Substantia nigra (tissue), 51 donors: ENCODE measurements at places on chromosomes 3 and 15.

- DNase-seq, result no peak
Observed at GRCh38 chr3:13727890-13728289, 152.0 kb downstream of the WNT7A start.

DNA sequence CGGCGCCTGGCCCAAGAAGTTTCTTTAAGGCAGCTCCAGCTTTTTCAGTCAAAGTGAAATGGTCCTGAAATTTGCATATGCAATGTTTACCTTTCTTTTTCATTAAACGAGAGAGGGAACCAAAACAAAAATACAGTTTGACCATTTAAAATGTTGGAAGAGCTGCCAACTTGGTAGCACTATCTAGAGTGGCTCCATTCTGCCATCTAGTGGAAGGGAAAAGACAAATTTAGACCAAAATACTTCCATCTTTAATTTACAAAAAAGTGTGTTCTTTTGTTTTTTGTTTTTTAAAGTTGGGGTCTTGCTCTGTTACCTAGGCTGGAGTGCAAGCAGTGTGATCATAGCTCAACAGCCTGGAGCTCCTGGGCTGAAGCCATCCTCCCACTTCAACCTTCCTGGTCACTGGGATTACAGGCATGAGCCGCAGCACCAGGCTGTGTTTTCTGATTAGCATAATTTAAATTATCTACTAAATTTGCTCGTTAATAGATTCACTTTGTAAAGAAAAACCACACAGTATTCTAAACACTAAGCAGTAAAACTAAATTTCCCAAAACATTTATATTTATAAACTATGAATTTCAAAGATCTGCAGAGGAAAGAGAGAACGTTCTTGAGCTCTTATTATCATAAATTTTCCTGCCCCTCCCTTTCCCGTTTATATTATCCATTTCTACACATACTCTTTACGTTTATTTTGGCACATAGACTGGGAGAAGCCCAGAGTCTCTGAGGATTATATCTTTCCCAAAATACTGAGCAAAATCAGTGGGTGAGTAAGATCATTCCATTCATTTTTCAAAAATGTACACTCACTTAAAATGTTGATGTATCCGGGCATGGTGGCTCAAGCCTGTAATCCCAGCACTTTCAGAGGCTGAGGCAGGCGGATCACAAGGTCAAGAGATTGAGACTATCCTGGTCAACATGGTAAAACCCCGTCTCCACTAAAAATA, 15.4 kb upstream of the RFC4 start:
- DNase-seq, result no peak

DNA sequence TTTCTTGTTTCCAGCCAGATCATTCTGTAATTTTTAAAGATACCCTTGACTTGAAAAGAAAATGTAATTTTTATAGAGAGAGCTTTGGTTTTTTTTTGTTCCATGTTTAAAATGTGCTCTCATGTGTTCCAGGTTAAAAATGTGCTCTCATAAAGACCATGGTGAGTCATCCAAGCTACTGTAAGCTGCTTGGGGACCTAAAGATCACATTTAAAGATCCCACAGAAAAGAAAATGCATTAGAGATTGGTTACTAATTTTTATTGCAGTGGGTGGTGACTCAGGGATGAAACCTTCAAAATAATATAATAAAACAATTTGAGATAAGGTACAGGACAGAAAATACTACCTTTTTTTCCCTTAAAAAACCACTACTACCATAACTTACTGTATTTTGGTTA, 11.0 kb downstream of the TCF12 start:
- no peak for DNase-seq

GRCh38 chr3:143334231-143334630, 214.7 kb downstream of the CHST2 start:
- DNase-seq, result no peak

DNA sequence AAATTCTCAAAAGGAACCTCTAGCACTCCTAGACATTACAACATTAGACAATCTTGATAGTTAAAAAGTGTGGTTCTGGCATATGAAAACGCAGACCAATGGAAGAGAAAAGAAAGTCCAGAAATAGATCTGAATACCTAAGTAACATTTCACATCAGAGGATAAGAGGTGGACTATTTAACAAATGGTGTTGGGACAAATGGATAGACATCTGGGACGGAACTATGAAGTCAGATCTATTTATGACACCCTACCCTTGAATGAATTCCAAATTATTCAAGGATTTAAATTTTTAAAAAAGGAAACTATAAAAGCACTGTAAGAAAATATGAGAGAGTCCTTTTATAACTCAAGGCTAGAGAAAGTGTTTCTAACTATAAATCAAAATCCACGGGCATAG, 111.3 kb downstream of the SCN11A start:
- no peak for DNase-seq

GRCh38 chr3:52023860-52024764, 28.4 kb upstream of the RPL29 start:
- DNase-seq, result no peak

- no peak for DNase-seq
Observed at GRCh38 chr3:57451150-57451846, 92.8 kb downstream of the DNAH12 start.
